ENCODE measurements at places on chromosomes 1 and 21.

GRCh38 chr1:75797273-75797588, 549 bp downstream of the MSH4 start:
- DNase-seq, result no peak

DNA sequence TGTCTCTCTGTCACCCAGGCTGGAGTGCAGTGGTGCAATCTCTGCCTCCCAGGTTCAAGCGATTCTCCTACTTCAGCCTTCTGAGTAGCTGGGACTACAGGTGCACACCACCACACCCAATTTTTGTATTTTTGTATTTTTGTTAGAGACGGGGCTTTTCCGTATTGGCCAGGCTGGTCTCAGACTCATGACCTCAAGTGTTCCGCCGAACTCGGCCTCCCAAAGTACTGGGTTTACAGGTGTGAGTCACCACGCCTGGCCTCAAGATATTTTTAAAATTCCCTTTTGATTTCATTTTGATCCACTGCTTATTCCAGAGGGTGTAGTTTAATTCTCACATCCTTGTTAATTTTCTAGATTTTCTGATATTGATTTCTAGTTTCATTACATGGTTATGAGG, 3.8 kb downstream of the IFI44L start:
- no peak for DNase-seq

- DNase-seq, result no peak
Observed at GRCh38 chr1:77583483-77583882, 99.0 kb downstream of the ZZZ3 start.

- no peak for DNase-seq
Observed at GRCh38 chr1:95793893-95794292, 559.9 kb downstream of the RWDD3 start.

- DNase-seq, result no peak
Observed at GRCh38 chr1:22978299-22978698, 5.6 kb upstream of the LACTBL1 start.

DNA sequence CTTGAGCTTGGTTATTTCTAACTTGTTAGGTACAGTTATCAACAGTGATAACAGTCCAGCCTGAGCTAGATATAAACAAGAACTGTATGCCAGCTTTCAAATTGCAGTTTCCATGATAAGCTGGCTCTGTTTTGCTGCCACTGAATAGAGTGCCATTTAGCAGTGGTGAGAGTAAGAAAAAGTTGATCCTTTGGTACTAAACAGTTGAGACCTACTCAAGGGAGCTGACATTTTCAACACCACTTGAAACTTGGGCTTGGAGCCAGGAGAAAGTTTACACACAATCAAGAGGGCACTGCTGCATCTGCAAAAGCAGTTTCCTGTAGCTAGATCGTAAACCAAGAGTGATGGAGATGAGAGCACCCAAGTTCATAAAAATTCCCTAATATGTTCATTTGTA, 131.3 kb downstream of the RGS7 start:
- DNase-seq, result no peak

- no peak for DNase-seq
Observed at GRCh38 chr1:199936441-199936840, 91.1 kb upstream of the NR5A2 start.

- DNase-seq, result no peak
Observed at GRCh38 chr1:29500651-29501050, 264.3 kb downstream of the PTPRU start.

- DNase-seq, result no peak
Observed at GRCh38 chr1:218850367-218850766, 323.3 kb upstream of the LYPLAL1 start.

DNA sequence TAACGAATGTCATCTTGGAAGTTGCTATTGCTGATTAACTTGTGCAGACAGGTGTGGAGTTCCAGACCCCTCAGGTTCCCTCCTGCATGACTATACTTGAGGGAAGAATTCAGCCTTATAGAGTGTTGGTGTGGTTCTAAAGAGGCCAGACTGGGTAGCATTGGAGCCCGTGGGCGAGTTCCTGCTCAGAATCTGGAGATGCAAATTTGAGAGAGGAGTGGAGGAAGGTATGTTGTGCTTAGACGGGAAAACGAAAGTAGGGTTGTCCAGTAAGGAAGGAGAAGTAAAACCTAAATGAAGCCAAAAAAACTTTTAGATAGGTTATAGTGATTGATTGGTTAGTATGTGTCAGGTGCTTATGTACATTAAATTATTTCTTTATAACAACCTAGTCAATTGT, 79.2 kb downstream of the ZNF326 start:
- DNase-seq, result no peak

GRCh38 chr1:151918819-151919610, 9.7 kb upstream of the THEM4 start:
- DNase-seq, result no peak

- DNase-seq, result no peak
Observed at GRCh38 chr1:219639876-219640577, 27.1 kb upstream of the ZC3H11B start.

GRCh38 chr1:191818198-191818597, 340.1 kb upstream of the RGS18 start:
- DNase-seq, result no peak
